ENCODE measurements at places on chromosomes 6 and 20. TPM values are rescaled to one million over a fixed set of nuclear protein-coding genes. Genes with fewer than 3 reads are reported as not detected.

- H3K4me3 ChIP-seq: no peak overlapping the region
- no peak for DNase-seq
- H3K36me3 ChIP-seq: no peaks in the 10 kb centered on the region
- H3K4me1 ChIP-seq: no peaks in the 10 kb centered on the region
- no peak overlapping the region for H3K27ac ChIP-seq
Observed at GRCh38 chr6:140636908-140637402, 1262.5 kb upstream of the CITED2 start.

- no peak overlapping the region for H3K27ac ChIP-seq
- H3K4me1 ChIP-seq: no peaks in the 10 kb centered on the region
- no peaks in the 10 kb centered on the region for H3K36me3 ChIP-seq
- no peaks in the 10 kb centered on the region for H3K27me3 ChIP-seq
- H3K4me3 ChIP-seq: no peak overlapping the region
Observed at GRCh38 chr6:170277893-170278742, 12.8 kb downstream of the DLL1 start.

GRCh38 chr6:56540232-56541029 is 102.3 kb downstream of the DST start:
- no peaks in the 10 kb centered on the region for H3K27me3 ChIP-seq
- H3K4me3 ChIP-seq: peak overlapping the region; percentile 57
- H3K36me3 ChIP-seq: peaks cover 11% of the 10 kb centered on the region
- DNase-seq: no peak
- peaks cover 4% of the 10 kb centered on the region for H3K4me1 ChIP-seq
- peak overlapping the region; percentile 89 for H3K27ac ChIP-seq

DNA sequence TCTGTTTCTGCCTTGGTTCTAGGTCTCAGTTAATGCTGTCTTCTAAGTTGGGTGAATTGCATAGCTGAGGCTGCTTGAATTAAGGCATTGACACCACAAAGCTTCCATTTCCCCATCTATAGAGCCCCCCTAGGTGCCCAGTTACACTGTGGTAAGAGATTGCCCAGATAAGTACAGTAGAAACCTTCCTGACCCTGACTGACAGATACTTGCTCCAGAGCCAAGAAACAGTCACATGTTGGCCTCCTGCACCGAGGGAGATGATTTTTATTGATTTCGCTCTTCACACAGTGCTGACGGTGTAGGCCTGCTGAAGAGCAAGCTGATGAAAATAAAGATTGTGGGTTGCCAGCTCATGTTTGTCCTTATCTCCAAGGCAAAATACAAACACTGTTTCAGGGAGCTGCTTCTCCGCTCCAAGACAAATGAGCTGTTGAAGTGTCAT is 67.9 kb downstream of the TRMT11 start:
- H3K27me3 ChIP-seq: no peaks in the 10 kb centered on the region
- H3K27ac ChIP-seq: peak overlapping the region; percentile 65
- peak; percentile 50 for DNase-seq
- H3K36me3 ChIP-seq: no peaks in the 10 kb centered on the region
- H3K4me1 ChIP-seq: peaks cover 6% of the 10 kb centered on the region

GRCh38 chr6:42049948-42050296 is 402 bp upstream of the TAF8 start:
- H3K27me3 ChIP-seq: no peaks in the 10 kb centered on the region
- H3K27ac ChIP-seq: peak overlapping the region; percentile 86
- DNase-seq: no peak

- no peak overlapping the region for H3K4me3 ChIP-seq
- DNase-seq: no peak
- H3K4me1 ChIP-seq: no peaks in the 10 kb centered on the region
- no peaks in the 10 kb centered on the region for H3K36me3 ChIP-seq
Observed at GRCh38 chr20:21082584-21082983, 23.6 kb downstream of the LINC00237 start.

DNA sequence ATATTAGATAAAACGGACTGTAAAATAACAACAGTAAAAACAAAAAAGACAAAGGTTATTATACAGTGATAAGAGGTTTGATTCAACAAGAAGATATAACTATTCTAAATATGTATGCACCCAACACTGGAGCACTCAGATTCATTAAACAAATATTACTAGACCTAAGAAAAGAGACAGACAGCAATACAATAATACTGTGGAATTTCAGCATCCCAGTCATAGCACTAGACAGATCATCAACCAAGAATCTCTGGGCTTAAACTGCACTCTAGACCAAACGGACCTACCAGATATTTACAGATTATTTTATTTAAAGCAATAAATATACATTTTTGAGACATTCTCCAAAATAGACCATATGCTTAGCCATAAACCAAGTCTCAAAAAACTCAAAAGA is 263.8 kb downstream of the C6orf118 start:
- H3K27ac ChIP-seq: no peak overlapping the region
- no peaks in the 10 kb centered on the region for H3K27me3 ChIP-seq
- H3K4me3 ChIP-seq: no peak overlapping the region
- no peaks in the 10 kb centered on the region for H3K36me3 ChIP-seq
- DNase-seq: no peak

- peak overlapping the region; percentile 95 for H3K27ac ChIP-seq
- no peaks in the 10 kb centered on the region for H3K36me3 ChIP-seq
- peaks cover 3% of the 10 kb centered on the region for H3K4me1 ChIP-seq
- peak overlapping the region; percentile 48 for H3K4me3 ChIP-seq
- peak; percentile 98 for DNase-seq
Observed at GRCh38 chr6:29649701-29650673, 6.9 kb upstream of the MOG start.

DNA sequence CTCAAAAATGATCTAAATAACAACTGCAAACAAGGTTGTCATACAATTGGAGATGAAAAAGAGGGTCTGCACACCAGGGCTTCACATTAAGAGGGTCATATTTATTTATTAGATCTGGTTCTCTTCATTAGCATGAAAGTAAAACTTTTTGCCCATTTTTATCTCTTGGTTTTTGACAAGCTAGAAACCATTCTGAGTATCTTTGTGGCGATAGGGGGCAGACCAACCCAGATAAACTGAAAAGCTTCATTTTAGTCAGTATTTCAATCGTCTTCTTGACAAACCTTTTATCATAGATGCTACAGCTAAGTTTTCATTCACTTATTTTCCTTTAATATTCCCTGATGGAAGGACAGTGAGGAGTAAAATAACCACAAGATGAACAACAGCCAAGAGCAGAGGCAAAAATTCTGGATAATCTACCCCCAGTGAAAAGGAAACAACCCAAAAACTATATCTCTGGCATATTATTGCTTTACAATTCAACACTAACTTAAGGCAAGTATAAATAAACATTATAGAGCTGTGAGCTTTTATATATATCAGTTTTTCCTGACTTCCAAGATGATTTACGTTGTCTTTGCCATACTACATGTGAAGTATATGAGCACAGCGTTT is 45.2 kb downstream of the THEMIS start:
- no peak for DNase-seq
- H3K27ac ChIP-seq: no peak overlapping the region
- H3K4me3 ChIP-seq: no peak overlapping the region
- no peaks in the 10 kb centered on the region for H3K4me1 ChIP-seq

DNA sequence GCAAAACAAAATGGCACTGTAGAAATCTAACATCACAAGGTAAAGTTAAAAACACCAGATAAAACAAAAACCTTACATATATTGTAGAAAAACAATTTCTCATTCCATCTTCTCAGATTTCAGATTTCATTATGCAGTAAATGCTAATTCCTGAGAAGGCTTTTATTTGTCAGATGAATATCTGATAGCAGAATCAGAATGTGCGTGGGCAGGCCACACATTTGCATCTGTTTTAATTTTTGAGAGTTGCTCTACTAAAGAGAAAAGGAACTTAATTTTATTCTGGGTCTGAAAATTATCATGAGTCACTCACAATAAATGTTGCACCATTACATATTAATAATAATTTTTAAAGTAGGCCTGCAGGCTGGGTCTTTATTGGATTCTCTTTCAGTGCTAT is 329.3 kb upstream of the SPTLC3 start:
- no peak overlapping the region for H3K4me3 ChIP-seq
- H3K36me3 ChIP-seq: no peaks in the 10 kb centered on the region
- DNase-seq: no peak

The ATRN gene
- total RNA-seq: 57.4 TPM
